ENCODE measurements at places on chromosomes 11 and 22.

GRCh38 chr11:67099831-67100324, 19.2 kb upstream of the KDM2A start:
- DNase-seq, result no peak

- DNase-seq, result no peak
These were observed 14.5 kb downstream of the CRTAM start for GRCh38 chr11:122852796-122853160.

DNA sequence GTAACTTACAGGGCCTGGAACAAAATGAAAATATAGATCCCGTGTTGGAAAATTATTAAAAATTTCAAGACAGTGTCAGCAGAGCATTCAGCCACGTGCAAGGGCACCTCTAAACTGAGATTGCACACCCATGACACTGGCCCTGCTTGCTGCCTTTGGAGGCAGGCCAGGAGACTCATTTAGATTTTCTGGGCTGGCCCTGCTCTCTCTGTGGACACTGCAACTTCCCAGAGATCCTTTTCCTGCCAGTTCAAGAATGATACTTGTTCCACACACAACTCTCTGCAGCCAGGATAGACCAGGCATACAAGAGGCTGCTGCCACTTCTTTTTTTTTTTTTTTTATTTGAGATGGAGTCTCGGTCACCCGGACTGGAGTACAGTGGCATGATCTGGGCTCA, 56.7 kb upstream of the PTPRJ start:
- DNase-seq, result no peak

- no peak for DNase-seq
These were observed 21.2 kb upstream of the OR10A5 start for GRCh38 chr11:6824136-6824823.

DNA sequence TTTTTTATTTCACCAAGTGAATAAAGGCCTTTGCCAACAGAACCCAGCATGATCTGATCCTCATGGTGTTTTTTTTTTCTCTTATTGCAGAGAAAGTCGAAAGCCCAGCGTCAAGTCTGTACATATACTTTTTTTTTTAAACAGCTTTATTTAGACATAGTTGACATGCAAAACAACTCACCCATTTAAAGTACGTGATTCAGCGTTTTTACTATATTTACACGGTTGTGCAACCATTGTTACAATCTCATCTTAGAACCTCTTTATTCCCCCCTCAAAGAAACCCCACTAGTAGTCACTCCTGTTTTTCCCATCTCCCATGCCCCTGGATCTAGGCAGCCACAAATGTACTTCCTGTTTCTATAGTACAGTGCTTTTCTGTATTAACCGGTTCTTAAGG, 20.6 kb upstream of the AP1B1 start:
- no peak for DNase-seq

GRCh38 chr22:33599596-33599995, 320.7 kb downstream of the LARGE1 start:
- no peak for DNase-seq

- peak; percentile 34 for DNase-seq
These were observed 1.8 kb upstream of the AMPD3 start for GRCh38 chr11:10453261-10453660.

GRCh38 chr22:27114186-27114585, 456.8 kb downstream of the MIAT start:
- DNase-seq, result no peak

DNA sequence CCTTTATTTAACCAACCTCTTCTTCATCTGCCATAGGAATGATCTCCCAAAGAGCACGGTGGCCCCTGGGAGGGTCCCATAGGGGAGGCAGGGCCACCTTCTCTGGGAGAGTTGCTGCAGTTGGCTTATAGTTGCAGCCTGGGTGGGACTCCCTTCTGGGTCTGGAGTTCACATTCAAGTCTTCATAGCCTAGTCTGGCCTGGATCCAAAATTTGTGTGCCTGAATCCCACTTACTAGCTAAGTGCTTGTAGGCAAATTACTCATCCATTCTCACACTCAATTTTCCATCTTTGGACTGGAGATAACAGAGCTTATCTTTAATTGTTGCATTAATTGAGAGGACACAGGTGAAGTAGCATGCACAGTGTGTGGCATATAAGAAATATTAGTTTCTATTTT, 163.6 kb downstream of the GRIK4 start:
- peak; percentile 79 for DNase-seq

GRCh38 chr11:84264066-84264465, 977.9 kb upstream of the CCDC90B start:
- no peak for DNase-seq

GRCh38 chr11:125457814-125458343, 38.2 kb downstream of the FEZ1 start:
- no peak for DNase-seq

- peak; percentile 42 for DNase-seq
These were observed 47.0 kb upstream of the TIMP3 start for GRCh38 chr22:32754413-32755041.

DNA sequence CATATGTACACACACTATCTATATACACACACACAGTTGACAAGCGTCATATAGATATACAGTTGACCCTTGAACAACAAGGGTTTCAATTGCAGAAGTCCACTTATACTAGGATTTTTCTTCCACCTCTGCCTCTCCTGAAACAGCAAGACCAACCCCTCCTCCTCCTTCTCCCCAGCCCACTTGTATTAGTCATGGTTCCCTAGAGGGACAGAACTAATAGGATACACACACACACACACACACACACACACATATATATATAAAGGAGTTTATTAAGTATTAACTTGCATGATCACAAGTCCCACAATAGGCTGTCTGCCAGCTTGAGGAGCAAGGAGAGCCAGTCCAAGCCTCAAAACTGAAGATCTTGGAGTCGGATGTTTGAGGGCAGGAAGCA, 92.9 kb downstream of the DHCR7 start:
- DNase-seq, result no peak

GRCh38 chr11:76748948-76749347, 34.2 kb upstream of the TSKU start:
- no peak for DNase-seq

DNA sequence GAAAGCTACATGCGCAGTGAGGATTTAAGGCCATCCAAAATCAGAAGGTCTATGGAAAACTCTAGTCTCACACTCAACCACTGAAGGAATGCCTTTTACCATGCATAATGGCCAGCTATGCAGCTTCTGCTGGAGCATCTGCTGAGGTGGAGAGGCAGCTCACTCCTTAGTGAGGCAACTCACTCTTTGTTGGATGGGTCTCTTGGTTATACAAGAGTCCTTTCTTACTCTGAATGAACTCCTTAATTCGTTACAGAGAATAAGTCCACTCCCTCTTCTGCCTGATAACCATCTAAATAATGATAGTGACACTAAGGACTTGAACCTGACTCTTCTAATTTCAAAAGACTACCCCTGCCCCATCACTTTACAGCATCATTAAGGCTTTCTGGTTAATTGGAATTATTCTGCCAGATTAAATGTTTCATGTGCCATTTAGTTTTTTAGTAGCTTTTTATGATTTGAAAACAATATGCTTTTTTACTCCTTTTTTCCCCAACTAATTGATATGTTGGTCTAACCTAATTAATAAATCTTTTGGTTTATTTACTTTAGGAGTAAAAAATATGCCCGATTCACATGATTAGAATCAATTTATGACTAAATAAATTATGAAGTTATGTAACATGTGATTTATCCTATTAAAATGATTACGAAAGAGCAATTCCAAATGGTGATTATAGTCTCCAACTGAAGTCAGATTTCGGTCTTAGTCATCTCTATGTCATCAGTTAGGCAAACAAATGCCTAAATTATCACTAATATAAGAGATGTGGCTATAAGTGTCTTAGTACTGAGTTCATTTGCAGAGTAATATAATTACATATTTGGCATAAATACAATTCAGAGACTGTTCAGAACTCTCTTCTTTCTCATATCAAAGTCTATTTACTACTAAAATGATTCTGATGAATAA, 286.7 kb upstream of the CCDC90B start:
- no peak for DNase-seq

DNA sequence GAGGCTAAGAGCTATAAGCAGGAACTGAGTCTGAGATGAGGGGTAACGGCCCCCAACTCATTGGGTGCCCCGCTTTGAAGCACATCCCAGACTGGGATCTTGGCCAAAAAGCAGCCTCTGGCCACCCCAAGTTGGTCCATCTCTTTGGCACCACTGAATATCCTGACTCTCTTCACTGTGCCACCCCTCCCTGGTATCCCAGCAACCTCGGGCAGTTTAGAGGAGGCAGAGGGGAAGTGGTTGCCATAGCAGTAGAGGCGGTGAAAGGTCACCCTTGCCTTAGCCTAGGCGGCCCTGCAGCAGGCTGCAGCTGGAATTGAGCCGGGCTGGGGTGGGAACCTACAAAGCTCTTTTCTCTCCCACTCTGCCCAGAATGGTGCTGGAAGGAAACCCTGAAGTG, 1.1 kb downstream of the PELI3 start:
- no peak for DNase-seq

DNA sequence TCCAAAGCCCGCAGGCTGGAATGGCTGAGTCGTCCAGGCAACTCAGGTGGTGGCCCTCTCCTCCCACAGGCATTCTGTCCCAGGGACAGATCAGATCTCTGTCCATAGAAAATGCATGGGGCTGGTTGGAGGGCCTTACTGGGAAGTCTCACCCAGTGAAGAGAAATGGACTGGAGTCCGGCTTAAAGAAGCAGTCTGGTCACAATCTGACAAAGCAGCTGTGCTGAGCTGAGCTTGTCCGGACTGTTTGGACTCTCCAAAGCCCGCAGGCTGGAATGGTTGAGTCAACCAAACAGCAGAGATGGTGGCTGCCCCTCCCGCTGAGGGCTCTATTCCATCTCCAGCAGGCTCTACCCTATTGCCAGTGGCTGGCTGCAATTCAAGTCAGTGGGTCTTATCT, 14.4 kb upstream of the DEPDC7 start:
- no peak for DNase-seq

GRCh38 chr11:67289226-67289650, at the start of gene ANKRD13D:
ANKRD13D (plus strand) TSS chr11:67289303; CDS start chr11:67289461, 158 bp downstream.
- DNase-seq, result no peak

DNA sequence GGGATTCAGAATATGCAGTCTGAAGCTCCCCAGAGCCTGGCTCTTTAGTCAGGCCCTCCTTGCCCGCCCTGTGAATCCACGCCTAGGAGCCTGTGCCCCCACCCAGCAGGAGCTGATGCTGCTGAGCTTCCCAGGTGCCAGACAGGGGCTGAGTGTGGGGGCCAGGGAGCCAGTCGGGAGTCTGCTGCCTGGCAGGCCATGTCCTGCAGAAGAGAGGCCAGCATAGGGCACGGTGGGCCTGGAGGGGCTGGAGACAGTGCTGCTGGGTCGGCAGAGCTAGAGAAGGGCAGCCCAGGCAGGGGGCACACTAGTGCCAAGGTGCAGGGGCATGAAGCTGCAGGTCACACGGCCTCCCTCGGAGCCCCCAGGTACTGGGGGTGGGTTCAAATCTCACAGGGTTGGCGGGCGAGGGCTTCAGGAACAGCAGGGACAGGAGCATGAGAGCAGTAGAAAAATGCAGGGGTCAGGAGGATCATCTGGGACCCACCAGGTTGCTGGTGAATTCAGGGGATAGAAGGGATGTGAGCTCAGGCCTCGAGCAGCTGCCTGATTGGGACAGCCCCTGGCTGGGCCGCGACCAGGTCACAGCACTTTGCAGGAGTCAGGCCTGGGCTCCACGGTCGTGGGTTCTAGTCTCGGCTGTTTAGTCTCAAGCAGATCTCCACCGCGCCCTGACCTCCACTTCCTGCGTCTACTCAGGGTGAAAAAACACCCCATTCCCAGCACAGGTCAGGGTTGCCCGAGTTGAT, 4.1 kb upstream of the SEPTIN5 start:
- DNase-seq, result no peak

- peak; percentile 74 for DNase-seq
These were observed 64.2 kb downstream of the CACNA1I start for GRCh38 chr22:39634530-39635405.

- no peak for DNase-seq
These were observed 44.6 kb upstream of the EP300 start for GRCh38 chr22:41047801-41048211.

DNA sequence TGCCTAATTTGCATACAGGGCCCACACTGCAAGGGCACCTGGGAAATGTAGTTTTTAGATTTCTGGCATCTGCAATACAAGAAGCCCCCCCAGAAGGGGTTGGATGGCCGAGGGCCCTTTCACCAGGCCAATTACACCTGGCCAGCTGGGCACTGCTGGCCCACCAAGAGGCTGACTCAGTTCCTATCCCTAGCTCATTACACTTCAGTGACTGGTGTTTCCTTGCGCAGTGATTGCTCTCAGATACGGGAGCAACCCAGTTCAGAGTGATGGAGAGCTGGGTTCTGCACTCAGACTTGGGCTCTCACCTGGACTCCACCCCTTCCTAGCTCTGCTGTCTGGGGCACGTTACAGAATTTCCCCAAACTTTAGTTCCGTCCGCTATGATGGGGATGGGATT, 81.1 kb upstream of the SHANK2 start:
- no peak for DNase-seq

- DNase-seq, result no peak
These were observed 61.3 kb downstream of the PPME1 start for GRCh38 chr11:74232311-74232950.

DNA sequence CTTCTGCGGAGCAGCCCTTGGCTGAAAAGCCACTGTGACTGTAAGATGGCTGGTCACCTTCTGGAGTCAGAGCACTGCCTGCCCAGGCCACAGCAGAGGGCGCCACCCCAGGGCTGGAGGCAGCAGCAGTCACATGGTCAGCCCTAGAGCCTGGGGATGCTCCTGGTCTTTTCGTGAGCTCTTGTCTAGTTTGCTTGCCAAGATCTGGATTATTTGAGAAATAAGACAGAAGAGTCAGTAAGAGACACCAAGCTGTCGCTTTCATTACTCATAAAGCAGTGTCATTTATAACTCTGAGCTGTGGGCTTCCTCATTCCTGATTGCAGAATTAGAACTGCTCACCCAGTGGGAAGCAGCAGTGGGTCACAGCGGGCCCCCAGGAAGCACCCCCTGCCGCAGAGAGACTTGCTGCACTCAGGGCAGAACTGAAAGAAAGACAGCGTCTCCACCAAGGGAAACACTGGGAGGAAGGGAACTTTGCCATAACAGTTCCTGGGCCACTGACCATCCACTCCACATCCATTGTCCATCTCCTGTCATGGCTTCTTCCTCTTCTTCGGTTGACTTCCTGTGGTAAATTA, 56.7 kb downstream of the PPP6R2 start:
- no peak for DNase-seq

GRCh38 chr22:17566776-17567175, 3.5 kb downstream of the SLC25A18 start:
- DNase-seq, result no peak
